ENCODE measurements at places on chromosomes 12 and 14.

DNA sequence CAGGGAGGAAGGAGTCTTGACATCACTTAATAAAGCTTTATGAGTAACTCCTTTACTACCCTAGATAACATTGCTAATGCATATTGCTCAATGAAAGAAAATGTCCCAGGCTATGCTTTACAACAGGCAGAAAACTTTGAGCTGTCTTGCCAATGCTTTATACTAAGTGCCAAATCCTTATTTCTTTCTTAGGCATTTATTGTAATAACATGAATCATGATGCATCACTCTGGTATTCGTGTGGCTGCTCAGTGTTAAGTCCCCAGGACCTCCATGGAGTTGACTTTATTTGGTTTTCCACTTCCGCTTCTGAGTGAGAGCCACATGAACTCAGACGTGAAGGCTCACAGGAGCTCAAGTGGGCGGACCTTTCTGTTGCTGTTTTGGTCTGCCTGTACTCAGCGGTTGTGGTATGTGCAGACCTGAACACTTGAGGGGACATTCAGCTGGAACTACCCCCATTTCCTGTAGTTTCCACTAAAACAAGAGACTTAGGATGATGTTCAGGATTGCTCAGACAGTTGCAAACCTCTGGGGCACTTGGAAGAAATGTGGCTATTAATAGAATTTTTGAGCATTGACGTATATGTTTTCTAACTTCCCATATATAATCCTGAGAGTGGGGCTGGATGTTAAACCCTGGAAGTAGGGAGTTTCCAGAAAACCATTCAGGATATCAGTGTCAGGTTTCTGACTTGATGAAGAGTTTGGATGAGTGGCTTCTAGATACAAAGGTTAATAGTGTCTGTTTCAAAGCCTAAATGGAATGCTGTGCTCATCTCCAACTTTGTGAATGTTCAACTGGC, 258.6 kb downstream of the MSRB3 start:
- no peak for DNase-seq

DNA sequence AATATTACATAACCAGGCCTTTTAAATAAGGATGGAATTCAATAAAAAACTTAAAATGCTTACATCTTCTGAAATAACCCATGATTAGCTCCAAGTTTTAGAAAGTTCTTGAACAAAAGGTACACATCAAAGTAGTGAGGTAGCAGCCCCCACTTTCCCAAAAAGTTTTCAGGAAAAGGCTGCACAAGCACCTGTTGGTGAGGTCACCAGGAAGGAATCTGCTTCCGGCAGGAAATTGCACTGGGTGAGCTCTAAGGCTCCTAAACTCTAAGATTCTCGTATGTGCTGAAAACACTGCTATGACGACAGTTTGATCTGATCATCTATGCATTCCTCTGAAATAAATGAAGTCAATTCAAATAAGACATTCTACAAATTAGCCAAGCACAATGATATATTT, 34.3 kb upstream of the TTC7B start:
- no peak for DNase-seq

DNA sequence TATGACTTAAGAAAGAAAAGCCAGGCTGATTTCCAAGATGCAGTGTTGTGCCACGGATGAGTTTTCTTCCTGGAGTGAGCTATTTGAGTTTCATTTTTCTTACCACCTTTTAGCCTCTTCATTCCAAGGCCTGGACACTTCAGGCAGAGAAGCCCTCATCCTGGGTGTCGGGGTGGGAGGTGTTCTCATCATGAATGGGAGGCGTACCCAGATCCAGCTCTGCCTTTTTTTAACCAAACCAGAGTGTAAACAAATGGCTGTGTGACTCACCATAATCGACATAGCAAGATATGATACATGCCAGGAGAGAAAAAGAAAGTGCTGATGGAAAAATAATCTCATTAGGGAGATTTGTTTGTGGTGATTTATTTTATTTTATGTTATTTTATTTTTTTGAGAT, 79.9 kb downstream of the ARF6 start:
- peak; percentile 73 for DNase-seq

DNA sequence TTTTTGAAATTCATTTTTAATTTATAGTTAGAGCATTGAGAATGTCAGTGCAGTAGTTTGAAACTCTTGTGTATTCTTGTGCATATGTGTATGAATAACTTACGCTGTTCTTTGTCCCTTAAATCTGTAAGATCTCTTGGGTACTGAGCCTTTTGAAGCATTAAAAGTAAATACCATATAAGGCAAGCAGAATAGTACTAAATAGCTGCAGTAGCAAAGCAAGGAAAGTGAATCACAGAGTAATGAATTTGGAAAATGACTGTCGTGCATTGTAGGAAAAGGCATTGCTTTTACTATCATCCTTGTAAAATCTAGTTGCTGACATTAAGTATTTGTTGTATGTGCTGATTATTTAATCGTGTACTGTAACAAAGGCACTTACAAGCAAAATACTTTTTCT, 12.1 kb downstream of the CNOT2 start:
- DNase-seq: no peak

- DNase-seq: no peak
Observed at GRCh38 chr12:116635487-116635886, 76.3 kb downstream of the MAP1LC3B2 start.

- no peak for DNase-seq
Observed at GRCh38 chr14:103488960-103489359, 33.7 kb downstream of the CKB start.

DNA sequence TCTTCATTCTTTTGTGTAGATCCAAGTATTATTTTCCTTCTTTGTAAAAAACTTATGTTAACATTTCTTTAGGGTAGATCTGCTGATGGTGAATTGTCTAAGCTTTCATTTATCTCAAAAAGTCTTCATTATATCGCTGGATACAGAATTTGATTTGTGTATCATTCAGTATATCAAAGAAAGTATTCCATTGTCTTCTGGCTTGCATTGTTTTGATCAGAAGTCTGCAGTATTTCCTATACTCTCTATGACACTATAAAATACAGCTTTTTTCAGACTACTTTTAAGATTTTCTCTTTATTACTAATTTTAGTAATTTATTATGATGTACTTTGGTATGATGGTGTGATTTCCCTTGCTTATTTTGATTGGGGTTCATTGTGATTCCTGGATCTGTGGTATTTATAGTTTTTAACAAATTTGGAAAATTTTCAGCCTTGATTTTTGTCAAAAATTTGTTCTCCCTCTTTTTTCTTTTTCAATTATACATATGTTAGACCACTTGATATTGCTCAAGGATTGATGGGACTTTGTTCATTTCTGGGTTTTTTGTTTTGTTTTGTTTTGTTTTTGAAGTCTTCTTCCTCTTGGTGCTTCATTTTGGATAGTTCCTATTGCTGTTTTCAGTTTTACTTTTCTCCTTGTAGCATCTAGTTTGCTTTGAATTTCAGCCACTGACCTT, 176.5 kb downstream of the ZFP36L1 start:
- no peak for DNase-seq

- no peak for DNase-seq
Observed at GRCh38 chr12:116122628-116123027, 154.9 kb downstream of the MED13L start.

DNA sequence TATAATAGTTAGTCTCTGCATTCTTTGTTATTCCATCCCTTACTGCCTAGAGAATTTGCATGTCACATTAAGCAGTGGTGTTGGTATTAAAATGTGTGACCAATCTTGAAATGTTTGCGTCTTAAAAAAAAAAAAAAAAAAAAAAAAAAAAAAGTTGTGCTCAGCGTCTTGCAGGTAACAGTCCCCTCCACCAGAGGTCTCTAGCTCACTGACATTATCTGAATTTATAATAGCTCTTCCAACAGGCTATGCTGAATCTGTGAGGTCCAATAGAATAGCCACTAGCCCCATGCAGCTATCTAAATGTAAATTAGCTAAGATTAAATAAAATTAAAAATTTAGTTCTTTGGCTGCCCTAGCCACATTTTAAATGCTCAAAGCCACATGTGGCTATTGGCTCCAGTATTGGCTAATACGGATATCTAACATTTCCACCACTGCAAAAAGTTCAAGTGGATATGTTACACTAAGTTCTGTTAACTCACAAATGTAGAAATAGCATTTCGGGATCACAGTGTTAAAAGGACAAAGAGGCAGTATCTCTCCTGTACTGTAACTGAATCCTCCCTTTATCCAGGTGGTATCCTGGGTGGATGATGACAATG, 28.7 kb downstream of the NKX2-8 start:
- DNase-seq: peak; percentile 36

GRCh38 chr12:95118788-95119179, 45.4 kb upstream of the NR2C1 start:
- no peak for DNase-seq

- DNase-seq: peak; percentile 51
Observed at GRCh38 chr14:20632831-20633691, 8.4 kb downstream of the OR6S1 start.

- peak; percentile 8 for DNase-seq
Observed at GRCh38 chr12:101759396-101760047, 20.3 kb upstream of the SYCP3 start.

DNA sequence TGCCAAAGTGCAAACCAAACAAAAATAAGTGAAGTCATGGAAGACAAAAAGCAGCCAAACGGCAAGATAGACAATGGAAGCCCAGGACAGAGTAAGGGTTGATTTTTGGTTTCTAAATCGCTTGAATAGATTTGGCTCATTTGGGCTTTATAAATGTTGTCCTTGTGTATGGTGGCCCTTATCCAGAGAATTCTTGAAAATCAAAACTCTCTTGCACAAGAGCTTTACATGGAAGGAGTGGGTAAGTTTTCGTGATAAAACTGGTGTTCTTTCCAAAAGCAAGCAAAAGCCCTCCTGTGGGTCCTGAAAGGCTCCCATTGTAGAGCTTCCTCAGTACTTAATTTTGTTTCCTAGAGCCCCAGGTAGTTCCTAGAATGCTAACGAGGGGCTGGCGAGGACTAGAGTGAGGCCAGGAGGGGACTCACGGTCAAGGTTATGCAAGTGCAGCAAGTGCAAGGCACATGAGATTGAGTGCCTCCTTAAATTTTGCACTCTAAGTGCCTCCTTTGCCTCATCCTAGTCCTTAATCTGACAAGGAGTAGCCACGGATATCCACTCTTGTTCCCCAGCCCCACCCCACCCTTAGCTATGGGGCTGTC, 4.1 kb downstream of the SIX6 start:
- DNase-seq: no peak

DNA sequence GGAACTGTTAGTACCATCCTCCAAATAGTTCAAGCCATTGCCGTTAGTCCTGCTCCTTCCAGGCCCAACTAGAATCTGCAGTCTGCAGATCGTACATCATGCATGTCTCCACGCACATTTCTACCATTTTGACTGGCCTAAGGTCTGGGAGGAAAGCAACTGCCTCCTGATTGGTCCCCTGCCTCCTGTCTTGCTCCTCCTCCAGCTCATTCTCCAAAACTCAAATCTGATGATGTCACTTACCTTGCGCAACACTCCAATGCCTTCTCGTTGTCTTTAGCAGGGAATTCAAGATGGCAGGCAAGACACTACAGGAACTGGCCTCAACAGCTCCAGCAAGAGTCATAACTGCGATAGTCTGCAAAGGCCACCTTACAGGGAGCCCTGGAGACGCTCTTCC, 9.7 kb upstream of the HCAR1 start:
- no peak for DNase-seq

- DNase-seq: no peak
Observed at GRCh38 chr14:54502602-54503001, 7.1 kb upstream of the CGRRF1 start.

- no peak for DNase-seq
Observed at GRCh38 chr12:18275981-18276380, 14.7 kb downstream of the PIK3C2G start.

- no peak for DNase-seq
Observed at GRCh38 chr12:58386136-58386535, 444.8 kb downstream of the ATP23 start.

DNA sequence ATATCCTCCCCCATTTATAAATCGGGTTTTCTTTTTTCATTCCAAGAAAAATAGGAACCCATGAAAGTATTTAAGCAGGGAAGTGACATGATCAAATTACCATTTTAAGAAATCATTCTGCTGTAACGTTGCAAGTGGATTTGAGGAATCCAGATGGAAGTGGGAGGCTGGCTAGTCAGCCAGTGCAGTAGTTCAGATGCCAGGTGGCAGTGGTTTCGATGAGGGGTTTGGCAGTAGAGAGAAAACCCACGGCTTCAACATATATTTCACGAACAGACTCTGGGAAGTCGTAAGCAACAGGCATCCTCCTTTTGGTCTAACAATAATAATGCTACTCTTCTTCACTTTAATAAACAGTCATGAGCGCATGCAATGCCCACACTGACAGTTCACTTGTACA, 25.0 kb downstream of the PDZRN4 start:
- no peak for DNase-seq

DNA sequence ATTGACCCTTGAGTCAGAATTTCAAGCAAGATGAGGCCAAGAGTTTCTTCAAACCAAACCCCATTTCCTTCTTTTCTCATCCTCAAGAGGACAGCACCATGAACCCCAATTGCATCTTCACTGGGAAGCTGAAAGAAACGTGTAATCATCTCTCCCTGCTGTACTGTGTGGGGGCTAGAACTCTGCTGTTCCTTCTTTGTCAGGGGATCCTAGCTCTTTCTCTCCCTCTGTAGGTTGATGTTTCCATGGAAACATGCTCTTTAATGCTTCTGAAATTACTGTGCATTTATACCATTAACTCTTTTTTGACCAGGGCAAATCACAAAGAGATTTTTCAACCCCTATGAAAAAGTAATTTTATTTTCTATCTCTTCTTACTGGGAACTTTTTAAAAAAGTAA, 295.1 kb downstream of the GRIN2B start:
- DNase-seq: no peak

DNA sequence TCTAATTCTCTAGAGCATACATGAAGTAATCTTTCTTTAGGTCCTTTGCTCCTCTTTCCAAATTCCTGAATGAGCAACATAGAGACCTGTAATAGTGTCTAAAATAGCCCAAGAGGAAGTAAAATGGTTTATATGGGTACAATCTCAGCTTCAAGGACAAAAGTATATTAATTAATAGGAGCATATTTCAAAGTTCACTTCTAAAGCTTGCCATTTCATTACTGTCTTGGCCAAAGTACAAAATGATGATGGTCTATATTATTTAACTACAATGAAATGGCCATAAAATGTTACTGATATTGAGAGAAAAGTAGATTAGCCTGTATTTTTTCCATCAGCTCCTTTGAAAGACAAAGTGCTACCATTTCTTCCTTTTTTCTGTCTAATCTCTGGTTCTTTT, 410.4 kb upstream of the NOVA1 start:
- DNase-seq: no peak

DNA sequence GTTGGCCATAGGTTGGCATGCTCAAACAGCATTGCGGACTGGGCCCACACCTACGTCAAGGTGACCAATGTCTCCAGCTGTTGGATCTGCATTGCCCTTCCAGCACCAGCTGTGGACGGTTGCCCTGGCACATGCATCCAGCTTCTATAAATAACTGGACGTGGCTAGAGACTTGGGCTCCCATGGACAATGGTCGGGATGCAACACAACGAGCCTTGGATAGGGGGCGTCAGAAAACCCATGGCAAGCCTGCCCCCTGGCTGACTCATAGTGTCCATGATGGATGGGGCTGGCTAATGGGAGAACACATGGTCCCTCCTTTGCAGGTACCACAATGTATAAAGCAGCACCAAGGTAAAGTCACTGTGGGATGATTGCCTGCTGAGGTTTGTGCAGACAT, 331.6 kb upstream of the FAR2 start:
- DNase-seq: no peak
